ENCODE measurements at places on chromosomes 16 and 17. TPM values are rescaled to one million over a fixed set of nuclear protein-coding genes. Genes with fewer than 3 reads are reported as not detected.

GRCh38 chr17:82134101-82134500 lies 36.1 kb upstream of the FASN start:
- peak; percentile 49 for DNase-seq

Gene ACAP1
- total RNA-seq: not detected

GRCh38 chr17:67672592-67673335 lies 45.0 kb upstream of the NOL11 start:
- no peak for DNase-seq

Gene KRT20
- total RNA-seq: 2.4 TPM

Gene OR4D1
- not detected for total RNA-seq

GRCh38 chr16:10663146-10663545 lies 31.6 kb downstream of the TEKT5 start:
- no peak for DNase-seq

- no peak for DNase-seq
These were observed 902 bp downstream of the KAT2A start for GRCh38 chr17:42120161-42120769.

DNA sequence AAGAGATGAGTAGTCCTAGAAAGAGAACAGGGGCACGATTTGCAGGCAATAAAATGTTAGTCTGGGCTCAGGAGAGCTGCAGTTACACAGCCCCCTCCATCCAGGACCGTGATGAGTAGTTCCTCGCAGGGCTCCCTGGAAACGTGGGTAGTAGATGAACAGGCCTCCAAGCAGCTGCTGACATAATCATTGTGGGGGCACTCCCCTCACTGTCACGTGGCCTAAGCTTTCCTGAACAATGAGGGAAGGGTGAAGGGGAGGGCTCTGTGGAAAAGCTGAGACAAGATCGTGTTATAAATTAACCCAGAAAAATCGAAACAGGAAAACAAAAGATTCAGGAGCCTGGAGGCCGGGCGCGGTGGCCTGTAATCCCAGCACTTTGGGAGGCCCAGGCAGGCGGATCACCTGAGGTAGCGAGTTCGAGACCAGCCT lies 1.3 kb upstream of the PER1 start:
- DNase-seq: peak; percentile 95

Gene MYH8
- not detected for total RNA-seq

Gene TMIGD1
- total RNA-seq: 3.3 TPM

DNA sequence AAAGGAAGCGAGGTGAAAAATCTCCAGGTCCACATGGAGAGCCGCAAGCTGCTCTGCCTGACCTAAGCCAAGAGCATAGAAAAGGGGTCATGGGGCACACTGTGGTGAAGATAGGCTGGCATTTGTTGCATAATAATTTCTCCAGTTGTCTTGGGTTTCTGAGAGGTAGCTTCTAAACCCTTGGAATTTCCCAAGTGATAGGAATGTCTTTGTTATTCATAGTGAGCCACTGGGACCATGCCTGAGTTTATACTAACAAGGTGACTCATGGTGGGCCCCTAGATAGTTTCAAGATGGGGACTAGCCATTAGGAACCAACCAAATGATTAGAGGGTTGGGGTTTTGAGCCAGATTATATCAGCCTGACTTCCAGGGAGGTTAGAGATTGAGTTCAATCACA lies 25.6 kb downstream of the SOST start:
- DNase-seq: no peak

DNA sequence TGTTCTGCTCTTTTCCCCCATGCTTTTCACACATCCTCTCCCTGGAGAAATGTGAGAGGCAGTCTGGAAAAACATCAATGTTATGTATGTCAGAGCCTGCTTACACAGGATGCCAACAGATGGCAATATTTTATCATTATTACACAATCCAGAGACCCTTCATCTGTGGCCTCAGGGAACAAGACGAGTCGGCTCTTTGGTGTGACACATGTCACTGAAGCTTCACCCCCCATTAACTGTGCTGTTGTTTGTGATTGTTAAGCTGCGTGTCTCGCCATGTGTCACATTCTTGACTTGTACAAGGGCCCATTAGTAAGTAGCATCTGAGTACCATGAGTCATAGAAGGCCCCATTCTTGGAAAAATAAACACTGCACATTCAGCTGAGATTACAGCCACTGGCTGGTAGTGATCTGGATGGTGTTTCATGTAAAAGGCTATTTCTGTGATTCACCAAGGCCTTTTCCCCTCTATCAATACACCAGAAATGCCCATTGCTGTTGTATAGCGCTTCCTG lies 682.1 kb upstream of the SOX9 start:
- peak; percentile 77 for DNase-seq

- no peak for DNase-seq
These were observed at the start of gene ITGAL for GRCh38 chr16:30472328-30472942. Gene ITGAL (plus strand): TSS chr16:30472742. CDS start chr16:30472838, 96 bp downstream.

GRCh38 chr16:19698480-19699465 lies 19.3 kb downstream of the KNOP1 start:
- no peak for DNase-seq

- DNase-seq: peak; percentile 4
These were observed 106.8 kb downstream of the BRIP1 start for GRCh38 chr17:61756561-61756960.

Gene CSH1
- total RNA-seq: 0.92 TPM

- no peak for DNase-seq
These were observed 46.1 kb upstream of the ACSF3 start for GRCh38 chr16:89047331-89048089.

DNA sequence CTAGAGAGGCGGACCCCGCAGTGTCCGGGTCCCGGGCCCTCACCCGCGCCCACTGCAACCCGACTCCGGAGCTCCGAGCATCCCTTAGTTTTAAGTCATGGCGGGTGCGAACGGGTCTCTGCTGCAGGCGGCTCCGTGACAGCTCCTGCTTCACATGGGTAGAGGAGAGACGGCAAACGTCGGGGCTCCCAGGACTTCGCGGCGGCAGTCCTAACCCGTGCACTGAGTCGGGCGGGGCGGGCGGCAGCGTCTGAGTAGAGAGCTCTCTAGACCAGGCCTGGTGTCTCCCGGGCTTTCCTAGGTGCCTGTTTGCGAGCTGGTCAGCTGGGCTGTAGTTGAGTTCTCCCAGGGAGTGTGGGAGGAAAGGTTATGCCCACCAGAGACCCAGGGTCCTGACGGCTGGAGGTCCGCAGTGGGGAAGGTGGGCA lies 345 bp downstream of the TSC2 start:
- no peak for DNase-seq

DNA sequence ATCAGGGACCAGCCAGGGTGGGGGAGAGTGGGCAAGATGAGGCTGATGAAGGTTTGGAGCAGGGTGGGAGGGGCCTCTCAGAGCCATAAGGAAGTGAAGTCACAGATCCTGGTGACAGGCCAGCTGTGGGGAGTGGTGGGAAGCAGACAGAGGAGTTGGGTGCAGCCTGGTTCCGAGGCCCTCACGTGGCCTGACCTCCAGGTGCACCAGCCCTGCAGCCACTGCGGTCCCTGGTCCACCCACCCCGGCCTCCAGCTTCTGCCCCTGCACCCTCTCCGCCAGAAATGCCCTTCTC lies 3.9 kb upstream of the ZFPM1 start:
- no peak for DNase-seq

Gene IRX5
- total RNA-seq: 3.2 TPM

Gene ALOX15
- 1.9 TPM for total RNA-seq

DNA sequence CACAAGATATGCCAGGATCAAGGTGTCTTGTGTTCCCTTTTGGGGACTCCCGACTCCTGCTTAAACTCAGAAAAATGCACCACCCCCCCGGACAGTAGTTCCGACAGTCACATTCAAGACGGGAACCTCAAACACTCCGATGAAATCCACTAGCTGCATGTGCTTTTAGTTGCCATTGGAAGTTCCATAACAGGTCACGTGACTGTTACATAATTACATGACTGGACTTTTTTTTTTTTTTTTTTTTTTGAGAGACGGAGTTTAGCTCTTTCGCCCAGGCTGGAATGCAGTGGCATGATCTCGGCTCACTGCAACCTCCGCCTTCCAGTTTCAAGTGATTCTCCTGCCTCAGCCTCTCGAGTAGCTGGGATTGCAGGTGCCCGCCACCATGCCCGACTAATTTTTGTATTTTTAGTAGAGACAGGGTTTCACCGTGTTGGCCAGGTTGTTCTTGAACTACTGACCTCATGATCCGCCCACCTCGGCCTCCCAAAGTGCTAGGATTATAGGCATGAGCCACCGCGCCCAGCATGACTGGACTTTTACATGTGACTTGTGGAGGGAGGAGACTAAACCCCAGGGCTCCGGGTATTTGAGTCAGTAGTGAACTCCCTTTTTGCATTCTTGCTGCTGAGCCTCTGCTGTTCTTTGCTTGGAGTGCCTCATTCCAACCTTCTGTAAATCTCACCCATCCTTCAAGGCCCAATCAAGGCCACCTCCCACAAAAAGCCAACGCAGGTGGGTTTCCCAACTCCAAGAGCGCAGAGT lies 1.6 kb downstream of the SIRT7 start:
- DNase-seq: peak; percentile 60

DNA sequence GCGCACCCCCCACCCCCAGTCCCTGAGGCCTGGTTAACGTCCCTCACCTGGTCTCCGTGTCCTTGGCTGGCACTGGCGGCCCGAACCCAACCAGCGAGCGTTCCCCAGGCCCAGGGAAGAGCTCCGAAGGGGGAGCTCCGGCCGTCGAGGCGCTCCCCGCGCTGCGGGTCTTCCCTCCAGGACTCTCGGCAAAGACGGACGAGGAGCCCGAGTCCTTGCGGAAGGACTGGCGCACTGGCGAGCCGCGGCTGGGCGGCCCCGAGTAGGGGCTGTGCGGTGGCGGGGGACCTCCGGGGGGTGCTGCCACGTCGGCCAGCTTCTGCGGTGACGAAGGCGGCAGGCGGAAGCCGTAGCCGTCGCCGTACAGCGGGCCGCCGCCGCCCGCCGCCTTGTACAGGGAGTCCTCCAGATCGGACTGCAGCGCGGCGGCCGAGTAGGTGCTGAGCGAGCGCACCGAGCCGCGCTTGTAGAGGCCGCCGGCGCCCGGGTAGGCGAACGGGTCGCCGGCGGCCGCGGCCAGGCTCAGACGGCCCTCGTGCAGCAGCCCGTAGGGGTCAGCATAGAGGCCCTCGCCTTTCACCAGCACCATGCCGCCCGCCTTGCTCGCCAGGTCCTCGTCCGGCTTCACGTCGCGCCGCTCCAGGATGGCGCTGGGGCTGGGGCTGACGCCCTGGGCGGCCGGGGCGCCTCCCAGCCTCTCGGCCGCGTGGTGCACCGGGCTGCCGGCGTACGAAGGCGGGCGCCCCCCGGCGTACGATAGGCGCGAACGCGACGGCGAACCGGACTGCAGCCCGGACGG lies 44.1 kb downstream of the SRCIN1 start:
- no peak for DNase-seq

DNA sequence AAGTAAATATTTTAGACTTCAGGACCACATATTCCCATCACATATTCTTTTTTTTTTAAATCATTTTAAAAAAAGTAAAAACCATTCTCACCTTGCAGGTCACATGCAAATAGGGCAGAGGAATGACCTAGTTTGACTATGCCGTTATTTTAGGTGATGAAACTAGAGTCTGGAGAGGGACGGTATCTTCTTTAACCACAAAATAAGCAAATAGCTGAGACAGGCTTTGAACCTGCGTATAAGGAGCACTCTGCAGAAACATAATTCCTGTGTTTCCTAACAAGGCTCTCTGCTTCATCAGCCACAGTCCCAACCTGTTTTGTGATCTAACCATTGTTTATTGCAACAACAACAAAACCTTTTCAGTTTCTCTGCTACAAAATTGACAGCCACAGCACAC lies 121.5 kb downstream of the PCTP start:
- no peak for DNase-seq

DNA sequence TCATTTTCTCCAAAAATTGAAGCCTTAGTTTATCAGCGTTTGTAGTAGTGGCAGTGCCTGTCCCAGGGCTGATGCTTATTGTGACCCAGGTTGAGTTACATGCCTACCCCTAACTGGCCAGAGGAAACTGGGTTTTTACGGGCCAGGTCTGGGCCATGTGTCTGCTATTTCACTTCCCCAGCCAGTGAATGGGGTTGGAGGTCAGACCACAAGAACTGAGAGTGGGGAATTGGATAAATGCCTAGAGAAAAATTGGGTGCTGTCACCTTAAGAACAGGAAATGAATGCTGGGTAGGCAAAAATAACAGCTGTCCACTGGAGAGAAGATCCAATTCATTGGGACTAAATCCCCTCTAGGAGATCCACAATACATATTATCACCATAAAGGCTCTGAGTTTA lies 5.2 kb downstream of the ADPRM start:
- DNase-seq: no peak

Gene LRRC46
- not detected for total RNA-seq

Gene HBQ1
- not detected for total RNA-seq

DNA sequence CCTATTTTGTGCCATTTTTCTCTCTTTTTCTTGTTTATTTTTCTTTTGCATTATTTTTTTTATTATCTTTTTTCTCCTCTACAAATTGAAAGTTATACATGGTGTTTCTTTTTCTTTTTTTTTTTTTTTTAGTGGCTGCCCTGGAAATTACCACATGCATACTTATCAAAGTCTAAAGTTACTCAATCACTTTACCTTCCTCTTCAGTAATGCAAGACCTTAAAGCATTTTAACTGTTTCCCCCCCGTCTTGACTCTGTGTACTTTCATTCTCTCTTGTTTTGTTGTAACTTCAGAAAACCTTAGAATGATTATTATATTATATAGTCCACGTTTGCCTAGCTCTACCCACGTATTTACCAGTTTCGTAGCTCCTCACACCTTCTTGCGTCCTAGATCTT lies 33.3 kb upstream of the SMPD3 start:
- no peak for DNase-seq

GRCh38 chr17:77444628-77444983 lies 303.8 kb downstream of the SEC14L1 start:
- no peak for DNase-seq

- DNase-seq: no peak
These were observed 23.9 kb upstream of the NOS2 start for GRCh38 chr17:27824176-27824715.

DNA sequence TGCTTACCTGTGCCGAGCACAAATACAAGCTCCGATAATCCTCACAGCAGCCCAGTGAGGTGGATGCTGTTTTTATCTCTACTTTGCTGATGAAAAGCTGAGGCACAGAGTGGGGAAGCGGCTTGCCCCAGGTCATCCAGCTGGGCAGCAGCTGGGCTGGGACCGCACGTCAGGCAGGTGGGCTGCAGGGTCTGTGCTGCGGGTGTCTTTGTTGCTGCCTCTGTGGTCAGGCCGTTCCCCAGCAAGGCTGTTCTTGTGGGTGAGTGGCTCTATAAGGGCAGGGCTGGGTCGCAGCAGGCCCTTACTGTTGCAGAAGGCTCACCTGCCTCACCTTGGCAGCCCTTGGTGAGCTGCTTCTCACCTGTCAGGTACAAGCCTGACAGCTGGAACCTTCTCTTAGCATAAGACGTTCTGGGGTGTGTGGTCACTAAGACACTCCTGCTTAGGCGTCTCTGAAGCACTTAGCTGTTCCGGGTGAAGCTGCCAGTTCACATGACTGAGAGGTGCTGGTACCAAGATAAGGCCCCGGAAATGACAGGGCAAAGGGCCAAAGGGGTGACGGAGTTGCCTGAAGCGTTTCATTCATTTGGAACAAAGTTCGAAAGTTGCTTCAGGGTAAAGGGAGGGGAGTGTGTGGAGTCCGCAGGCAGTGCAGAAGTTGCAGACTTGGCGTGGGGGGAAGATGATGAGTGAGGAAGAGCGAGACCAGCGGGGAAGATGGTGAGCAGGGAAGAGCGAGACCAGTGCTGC lies 17.4 kb downstream of the IRF8 start:
- peak; percentile 78 for DNase-seq
